GM12892 (cell line): ENCODE measurements at places on chromosomes 5 and 9.

DNA sequence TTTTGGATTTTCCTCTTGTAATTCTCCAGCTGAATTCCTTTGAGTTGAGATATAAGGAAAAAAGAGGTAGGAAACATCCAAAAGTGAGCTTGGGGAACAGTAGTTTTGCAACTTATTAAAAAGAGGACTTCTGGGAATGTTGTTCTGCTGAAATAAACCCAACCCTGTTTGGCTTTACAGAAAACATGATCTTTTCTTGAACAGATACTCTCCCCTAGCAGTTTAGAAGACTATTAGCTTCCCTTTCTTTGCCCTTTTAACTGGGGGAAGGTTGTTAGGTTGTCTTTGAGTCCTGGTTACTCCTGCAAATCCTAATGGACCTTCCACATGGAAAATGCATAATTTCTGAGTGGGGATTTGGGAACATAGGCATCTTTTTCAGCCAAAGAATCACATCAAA is 168.7 kb upstream of the RPS23 start:
- DNase-seq: no peak

DNA sequence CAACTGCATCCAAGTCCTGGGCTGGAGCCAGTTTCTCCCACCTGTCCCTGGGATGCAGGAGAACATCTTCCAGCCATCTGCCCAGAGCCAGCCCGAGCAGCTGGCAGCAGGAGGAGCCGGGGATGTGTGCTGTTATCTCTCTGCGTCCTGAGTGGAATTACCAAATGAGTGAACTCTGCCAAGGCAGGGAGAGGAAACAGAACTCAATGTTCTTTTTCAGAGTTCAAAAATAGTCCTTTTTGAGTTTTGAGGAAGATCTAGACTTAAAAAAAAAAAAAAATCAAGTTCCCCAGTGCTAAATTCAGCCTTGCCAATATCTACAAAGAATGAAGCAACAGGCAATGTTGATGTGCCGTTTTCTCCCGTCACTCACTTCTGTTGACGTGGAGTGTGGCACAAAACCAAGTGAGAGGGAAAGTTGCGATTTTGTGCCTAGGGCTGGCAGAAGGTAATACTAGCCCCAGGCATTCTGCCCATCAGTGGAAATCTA is 56.2 kb downstream of the TMOD1 start:
- DNase-seq: no peak

DNA sequence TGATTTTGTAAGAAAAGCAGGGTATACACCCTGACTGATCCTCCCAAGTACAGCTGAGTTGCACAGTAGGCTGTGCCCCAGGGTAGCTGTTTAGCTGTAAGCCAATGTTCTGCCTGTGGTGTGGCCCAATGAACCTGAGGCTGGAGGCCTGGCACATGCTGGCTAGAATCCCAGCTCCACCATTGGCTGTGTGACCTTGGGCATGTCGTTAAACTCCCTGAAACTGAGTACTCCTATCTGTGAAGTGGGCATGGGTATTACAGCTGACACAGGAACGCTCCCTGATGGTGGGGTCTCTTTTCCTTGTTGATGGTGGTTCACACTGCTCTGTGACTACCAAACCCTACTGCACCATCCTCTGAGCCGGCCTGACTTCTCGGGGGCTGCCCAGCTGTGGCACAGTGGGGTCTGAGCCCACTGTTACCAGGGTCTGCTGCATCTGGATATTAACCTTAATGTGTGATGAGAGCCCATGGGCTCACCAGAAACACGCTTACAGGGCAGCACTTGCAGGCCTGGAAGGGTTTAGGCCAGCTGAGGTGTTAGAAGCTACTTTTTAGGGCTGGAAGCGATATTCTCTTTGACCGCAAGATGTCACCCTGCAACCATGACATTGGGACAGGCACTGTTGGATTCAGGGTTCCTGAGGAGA is 7.0 kb upstream of the GADD45G start:
- no peak for DNase-seq

GRCh38 chr9:23557689-23558088 is 268.4 kb downstream of the ELAVL2 start:
- no peak for DNase-seq

- DNase-seq: no peak
These were observed 72.5 kb downstream of the LIFR start for GRCh38 chr5:38483805-38484398.

DNA sequence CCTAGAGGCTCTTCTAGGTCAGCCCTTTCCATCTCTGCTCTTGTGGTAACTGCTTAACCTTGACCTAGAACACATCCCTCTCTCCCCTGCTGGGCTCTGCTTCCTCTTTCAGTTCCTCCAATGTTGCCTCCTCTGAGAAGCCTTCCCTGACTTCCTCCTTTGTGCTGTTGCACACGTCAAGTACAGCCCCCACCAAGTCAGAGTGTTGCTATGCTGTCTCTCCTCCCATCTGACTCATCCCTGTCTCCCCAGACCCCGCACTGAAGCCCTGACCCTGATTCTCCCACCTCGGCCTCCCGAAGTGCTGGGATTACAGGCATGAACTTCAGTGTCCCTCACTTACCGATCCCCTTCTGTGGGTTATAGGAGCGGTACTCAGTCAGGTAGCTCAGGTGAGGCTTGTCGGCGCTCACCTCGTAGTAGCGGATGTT is 10.4 kb upstream of the TRIM14 start:
- peak; percentile 58 for DNase-seq

GRCh38 chr9:35516479-35516878 is 26.6 kb downstream of the RUSC2 start:
- DNase-seq: no peak

- DNase-seq: no peak
These were observed 115.8 kb upstream of the HAND1 start for GRCh38 chr5:154593796-154594195.

GRCh38 chr9:38026021-38026809 is 42.8 kb downstream of the SHB start:
- no peak for DNase-seq

GRCh38 chr5:171586436-171586835 is 167.0 kb downstream of the FGF18 start:
- no peak for DNase-seq

DNA sequence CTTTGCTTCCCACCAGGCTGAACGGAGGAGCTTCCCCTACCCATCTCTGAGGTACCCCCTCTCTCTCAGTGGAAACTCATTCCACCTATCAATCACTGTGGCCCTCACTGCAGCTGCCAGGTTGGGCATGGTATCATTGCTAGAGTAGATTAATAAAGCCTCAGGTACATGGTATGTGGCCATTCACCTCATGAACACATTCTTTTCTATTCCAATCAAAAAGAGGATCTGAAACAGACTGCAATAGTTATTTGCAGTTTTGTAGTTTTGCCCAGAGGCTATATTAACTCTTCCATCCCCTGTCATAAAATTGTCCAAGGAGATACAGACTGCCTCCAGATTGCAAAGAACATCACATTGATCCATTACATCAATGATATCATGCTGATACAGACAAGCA is 85.8 kb upstream of the MVB12B start:
- DNase-seq: no peak

GRCh38 chr5:152592416-152592815 is 187.3 kb upstream of the NMUR2 start:
- no peak for DNase-seq

DNA sequence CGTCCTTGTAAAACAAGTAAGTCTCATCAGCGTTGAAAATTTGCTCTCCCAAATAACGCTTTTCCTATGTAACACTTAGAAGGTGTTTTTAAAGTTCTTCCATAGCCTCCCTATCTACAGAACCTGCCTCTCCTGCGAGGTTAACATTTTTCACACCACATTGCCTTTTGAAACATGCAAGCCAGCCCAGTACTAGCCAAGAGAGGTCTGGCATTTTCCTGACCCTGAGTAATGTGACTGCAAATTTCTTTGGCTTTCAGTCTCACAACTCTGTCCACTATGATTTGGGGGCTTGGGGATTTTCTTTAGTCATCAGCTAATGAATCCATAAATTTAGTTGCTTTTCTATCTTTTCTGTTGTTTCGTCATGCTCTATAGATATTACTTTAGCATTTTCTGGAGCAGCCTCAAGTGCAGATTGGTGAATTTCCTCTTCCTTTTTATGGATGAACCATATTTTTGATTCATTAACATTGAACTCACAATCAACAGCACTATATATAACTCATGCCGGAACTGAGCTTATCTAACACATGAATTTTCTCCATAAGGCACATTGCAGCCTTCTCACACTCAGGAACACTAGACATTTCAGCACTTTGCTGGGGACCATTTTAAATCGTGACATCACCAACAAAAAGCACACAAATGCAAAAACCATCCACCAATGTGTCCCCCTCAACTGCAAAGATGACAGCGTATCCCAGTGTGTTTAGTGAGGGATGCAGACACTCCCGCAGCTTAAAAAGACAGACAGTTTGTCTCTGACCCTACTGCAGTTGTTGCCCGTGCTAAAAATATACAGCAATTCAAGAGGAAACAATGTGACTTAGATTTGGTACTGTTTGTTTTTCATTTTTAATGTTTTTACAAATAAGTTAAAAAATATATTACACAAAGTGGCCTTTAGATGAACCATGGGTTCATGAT is 77.2 kb upstream of the SPATA31C2 start:
- DNase-seq: no peak

DNA sequence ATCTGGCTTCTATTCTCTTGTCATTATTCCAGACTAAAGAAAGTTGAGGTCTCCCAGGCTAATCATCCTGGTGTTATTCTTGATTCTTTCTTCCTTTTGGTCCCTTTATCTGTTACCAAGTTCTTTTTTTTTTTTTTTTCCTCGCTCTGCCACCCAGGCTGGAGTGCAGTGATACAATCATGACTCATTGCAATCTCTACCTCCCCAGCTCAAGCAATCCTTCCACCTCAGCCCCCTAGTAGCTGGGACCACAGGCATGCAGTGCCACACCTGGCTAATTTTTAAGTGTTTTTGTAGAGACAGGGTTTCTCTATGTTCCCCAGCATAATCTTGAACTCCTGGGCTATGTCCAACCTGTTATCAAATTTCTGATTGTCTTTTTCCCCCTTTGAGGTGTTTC is 126.6 kb upstream of the DHFR start:
- DNase-seq: no peak

DNA sequence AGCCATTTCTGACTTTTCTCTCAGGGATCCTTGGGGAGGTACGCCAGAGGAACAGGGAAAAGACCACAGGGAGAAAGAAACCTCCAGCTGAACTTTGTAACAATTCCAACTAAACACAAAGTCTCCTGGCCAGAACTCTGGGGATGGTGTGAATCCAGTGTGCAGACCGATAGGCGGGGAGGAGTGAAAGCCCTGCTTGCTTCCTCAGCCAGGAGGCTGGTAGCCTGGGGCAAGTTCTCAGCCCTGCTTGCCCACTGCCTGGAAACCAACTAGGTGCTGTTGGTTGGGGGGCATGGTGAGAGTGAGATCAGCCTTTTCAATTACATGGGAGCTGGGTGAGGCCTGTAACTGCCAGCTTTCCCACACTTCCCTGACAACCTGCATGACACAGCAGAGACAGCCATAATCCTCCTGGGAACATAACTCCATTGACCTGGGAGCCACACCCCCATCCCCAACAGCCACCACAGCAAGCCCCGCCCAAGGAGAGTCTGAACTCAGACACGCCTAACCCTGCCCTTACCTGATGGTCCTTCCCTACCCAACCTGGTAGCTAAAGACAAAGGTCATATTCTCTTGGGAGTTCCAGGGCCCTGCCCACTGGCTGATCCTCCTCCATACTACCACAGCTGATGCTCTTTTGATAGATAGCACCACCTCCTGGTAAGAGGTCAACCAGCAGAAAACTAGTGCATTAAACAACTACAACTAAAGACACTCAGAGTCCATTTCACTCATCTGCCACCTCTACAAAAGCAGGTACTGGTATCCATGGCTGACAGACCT is 100.1 kb upstream of the TNFAIP8 start:
- DNase-seq: no peak

DNA sequence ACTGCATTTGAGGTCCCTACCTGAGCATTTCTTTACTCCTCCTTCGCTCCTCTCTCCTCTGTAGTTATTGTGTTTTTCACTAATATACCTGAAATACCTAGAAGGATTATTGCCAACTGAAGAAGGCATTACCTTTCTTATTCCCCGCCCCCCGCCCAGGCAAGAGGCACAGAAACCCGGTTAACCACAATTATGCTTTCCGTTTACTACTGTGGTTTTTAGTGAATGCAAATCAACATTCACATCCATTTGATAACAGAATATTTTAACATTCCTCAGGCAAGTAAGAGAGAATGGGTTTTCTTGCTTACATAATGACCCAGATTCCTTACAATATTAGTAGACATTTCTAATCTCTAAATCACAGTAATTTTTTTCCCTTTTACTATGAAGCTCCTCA is 136.9 kb downstream of the PCSK5 start:
- no peak for DNase-seq

- no peak for DNase-seq
These were observed at the start of gene ARID3C for GRCh38 chr9:34628656-34629490. ARID3C (minus strand) TSS chr9:34629066; CDS start chr9:34628014, 1,052 bp downstream.

- no peak for DNase-seq
These were observed 31.5 kb downstream of the TMEM245 start for GRCh38 chr9:109088221-109088620.

GRCh38 chr5:159416438-159416837 is 86.2 kb upstream of the IL12B start:
- DNase-seq: no peak

GRCh38 chr5:61254969-61255555 is 77.0 kb upstream of the ZSWIM6 start:
- DNase-seq: no peak

DNA sequence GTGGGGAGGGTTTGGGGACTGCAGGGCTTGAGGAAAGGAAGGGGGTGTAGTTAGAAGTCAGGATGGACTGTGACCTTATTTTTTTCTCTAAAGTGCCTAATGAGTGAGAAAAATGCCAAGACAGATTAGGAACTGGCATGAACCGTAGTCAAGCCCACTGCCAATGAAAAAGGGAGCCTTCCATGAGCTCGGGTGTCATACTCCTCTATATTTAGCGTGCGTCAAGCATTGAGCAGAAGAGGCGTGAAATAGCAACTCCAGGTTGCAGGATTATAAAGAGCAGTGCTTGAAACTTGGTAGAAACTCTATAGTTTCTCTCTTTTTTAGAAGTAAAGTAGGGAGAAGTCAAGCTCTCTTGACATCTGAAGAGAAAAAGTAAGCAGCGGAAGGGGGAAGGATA is 1.8 kb downstream of the SGCD start:
- DNase-seq: no peak

GRCh38 chr9:133458643-133459312 is 1.0 kb upstream of the CACFD1 start:
- no peak for DNase-seq

GRCh38 chr9:114837923-114838322 is 32.1 kb upstream of the TNFSF15 start:
- DNase-seq: no peak

DNA sequence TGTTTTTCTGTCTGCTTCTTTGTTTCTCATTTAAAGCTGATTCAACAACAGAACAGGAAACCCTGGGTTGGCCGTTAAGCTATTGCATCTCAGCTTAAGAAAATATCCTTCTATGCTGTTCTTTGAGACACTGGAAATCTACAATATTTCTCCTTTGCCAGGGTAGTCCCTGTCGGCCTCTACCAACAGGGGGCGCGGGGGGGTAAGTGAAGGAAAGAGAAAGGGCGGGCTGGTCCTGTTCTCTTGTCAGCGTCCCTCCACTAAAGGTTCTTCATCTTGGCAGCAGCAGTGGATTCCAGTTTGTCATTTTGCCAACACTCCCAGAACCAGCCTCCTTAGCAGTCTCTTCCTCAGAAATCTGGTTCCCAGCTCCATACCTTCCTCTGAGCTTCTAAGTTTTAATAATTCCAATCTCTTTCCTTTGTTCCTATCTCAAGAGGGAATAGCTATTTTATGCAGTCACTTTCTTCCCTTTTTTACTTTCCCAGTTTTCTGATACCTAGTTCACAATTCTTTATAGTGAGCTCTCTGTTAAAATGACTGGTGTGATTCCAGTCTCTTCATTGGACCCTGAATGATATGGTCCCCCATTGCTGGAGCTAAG is 222.3 kb downstream of the GLIS3 start:
- peak; percentile 2 for DNase-seq

GRCh38 chr5:82176115-82176814 is 101.9 kb downstream of the RPS23 start:
- no peak for DNase-seq
